Iris pigment epithelial cell (primary cell): ENCODE measurements at places on chromosomes 4 and X.
A peak's percentile ranks its signal among the peaks of the same experiment; 100 is the strongest.

DNA sequence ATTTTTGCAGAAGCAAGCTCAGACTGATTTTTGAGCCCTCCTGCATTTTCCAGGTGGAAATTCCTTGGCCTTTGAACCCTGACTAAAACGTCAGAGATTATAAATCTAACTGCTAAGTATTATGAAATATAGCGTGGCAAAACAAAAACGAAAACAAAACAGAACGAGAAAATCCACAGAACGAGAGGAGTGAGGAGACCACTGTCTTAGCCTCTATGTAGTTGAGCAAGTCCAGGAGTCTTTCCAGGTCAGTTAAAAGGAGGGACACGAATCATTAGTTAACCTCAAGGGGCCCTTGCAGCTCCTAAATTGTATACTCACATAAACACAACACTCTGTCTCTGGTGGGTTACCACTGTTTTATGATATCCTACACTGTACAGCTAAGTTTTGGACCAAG lies 80.2 kb downstream of the SYNPO2 start:
- peak; percentile 13 for DNase-seq

DNA sequence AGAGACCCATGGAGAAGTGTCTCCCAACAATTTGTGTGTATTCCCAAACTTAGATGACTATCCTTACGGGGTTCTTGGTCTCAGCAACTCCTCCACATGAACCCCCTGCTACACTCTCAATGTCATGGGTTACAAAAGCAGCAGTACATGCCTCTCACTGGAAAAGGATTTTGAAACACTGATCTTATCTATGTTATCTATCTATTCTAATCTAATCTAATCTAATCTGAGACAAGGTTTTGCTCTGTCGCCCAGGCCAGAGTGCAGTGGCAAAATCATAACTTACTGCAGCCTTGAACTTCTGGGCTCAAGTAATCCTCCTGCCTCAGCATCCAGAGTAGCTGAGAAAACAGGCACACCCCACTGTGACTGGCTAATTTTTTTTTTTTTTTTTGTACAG lies 19.3 kb downstream of the TSPAN5 start:
- no peak for DNase-seq

DNA sequence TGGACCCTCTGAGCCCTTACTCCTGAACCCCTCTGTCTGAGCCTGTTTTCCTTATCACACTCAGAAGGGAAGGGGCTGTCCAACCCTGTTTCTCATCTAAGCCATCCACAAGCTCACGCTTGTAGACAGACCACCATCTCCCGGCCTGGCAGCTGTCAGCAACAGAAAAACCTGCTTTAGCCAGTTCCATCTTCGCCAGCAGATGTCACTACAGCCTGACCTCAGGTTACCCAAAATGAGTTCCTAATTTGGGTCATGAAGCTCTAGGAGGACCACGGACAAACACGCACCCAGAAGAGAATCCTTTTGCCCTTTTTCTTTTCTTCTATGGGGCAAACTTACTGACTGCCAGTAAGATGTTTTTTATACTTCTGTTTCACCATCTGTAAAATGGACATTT lies 445.4 kb downstream of the BCOR start:
- no peak for DNase-seq

GRCh38 chr4:55964046-55964445 lies 15.3 kb downstream of the CEP135 start:
- DNase-seq = no peak

DNA sequence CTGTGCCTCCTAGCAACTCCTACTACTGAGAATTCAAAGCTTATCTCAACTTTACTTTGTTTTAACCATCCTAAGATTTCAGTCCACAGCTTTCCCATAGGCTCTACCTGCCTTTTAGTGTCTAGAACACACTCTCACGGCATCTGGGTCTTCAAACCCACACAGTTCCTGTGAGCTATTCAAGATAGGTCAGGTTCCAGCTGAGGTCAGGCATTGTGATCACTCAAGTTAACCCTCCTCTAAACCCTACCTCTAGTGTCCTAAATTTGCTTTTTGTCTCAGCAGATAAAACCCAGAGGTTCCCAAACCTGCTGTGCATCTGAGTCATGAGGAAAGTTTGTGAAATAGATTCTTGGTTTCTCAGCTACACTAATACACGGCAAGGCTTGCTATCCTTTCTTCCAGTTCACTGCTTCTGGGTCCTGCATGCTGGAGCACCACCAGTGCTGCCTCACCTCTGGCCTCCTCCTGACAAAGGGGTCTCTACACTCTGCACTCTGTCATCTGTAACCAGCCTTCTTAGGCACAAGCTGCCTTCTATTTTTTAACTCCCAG lies 324.6 kb upstream of the MAGEB2 start:
- DNase-seq = peak; percentile 12

- DNase-seq = no peak
Measured at GRCh38 chrX:40056420-40056819, 41.3 kb downstream of the BCOR start.

GRCh38 chr4:163332526-163333406 lies at the start of gene NPY1R:
Gene NPY1R (minus strand): TSS chr4:163332596. CDS start chr4:163326554, 6,042 bp downstream.
- peak; percentile 78 for DNase-seq

GRCh38 chrX:134761788-134762187 lies 103.5 kb upstream of the PLAC1 start:
- peak; percentile 16 for DNase-seq

DNA sequence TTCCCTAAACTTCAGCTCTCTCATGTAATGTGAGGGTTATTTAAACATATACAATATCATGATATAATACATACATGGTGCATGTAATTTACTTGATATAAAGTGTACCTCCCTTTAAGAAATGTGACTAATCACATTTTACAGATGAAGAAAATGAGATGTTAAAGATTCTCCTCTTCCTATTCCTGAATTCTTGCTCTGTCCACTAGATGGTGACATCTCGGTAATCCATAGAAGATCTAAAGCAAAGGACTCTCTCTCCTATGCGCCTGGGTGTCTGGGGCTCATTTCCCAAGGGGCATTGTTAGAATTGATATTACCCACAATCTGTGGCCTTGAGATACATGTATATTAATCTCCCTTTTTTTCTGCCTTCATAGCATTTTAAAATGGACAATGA lies 804.9 kb downstream of the RAB28 start:
- DNase-seq = no peak

DNA sequence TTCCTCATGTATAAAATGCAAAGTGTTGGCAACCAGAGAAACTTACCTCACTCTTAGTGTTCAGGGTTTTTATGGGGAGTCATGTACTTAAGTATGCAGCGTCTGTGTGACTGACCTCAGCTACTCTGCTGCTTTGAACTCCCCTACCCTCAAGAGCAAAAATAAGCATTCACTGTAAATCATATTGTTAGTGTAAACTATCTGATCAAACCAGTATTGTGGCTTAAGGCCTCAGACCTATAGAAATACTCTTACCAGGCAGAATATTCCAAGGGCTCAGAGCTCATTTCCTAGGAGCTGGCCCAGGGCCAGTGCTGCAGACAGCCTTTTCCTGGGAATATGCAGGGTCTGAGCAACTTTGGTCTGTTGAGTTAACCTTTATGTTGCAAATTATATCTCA lies 453.1 kb downstream of the CCSER1 start:
- DNase-seq = no peak

- peak; percentile 45 for DNase-seq
Measured at GRCh38 chr4:110190249-110190648, 8.2 kb downstream of the ELOVL6 start.

GRCh38 chr4:6641164-6641970 lies 882 bp downstream of the MRFAP1 start:
- peak; percentile 62 for DNase-seq

- DNase-seq = peak; percentile 60
Measured at GRCh38 chr4:8261851-8262535, 7.6 kb upstream of the HTRA3 start.

GRCh38 chr4:1288786-1289185 lies 905 bp upstream of the MAEA start:
- no peak for DNase-seq
